Hematopoietic multipotent progenitor cell treated with erythropoietin and hydrocortisone succinate and interleukin-3 and kit ligand, for 8 days (in vitro differentiated cells): ENCODE measurements at places on chromosomes 1 and 21.

DNA sequence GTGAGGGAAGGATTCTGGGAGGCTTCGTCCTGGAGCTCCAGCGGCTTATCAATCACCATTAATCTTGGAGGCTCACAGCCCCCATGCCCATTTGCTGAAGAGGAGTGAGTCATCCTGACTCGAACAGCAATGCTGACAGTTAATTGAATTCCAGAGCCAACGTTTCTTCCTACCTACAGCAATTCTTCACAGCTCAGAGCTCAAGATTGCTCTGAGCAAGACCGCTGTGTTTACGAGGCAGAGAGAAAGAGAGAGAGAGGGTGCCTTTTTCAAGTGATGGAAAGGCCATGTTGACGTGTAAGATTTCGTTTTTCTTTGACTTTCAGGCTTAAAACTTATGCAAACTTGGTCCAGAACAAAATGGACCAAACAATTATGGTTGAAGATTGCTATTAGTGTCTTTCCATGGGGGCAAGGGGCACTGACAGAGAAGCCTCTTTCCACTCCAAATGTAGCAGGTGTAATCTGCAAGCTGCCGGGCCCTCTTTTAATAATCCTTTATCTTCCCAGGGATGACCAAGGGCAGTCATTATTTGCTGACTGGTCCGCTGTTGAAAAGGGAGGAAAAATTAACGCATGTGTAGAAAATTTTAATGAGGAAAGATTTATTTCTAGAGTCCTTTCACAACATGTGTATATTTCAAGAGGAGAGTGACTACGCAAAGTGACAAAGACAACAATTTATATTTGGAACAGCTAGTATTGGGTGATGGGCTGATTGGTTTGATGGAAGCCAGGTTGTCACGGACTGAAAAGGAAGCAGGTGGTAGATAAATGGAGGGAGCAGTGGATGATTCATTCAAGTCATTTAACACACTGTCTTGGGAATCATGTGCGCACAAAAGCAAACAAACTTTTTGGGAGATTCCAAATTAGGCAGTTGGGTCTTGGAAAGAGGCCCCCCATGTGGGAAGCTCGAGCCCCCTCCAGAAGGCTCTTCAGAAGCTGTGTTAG is 136.1 kb upstream of the IRF2BP2 start:
- no peak for DNase-seq

DNA sequence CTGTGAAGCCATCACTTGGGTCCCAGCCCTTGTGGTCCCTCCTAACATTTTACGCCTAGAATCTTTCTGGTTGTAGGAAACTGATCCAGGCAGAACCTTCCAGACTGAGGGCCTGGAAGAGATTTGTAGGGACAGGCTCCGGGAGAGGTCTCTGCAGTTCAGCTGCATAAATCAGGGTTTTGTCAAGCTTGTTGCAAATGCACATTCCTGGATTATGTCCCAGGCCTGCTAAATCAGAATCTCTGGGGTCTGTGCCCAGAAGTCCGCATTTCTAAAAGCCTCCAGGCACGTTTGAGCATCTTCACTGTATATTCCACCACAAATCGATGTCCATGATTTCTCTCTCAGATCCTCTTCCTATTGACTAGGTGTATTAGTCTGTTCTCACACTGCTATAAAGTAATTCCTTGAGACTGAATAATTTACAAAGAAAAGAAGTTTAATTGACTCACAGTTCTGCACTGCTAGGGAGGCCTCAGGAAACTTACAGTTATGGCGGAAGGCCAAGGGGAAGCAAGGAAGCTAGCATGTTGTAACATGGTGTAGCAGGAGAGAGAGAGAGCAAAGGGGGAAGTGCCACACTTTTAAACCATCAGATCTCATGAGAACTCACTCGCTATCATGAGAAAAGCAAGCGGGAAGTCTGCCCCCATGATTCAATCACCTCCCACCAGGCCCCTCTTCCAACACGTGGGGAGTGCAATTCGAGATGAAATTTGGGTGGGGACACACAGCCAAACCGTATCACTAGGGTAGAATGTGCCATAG is 1.2 kb upstream of the FHAD1 start:
- DNase-seq: no peak

DNA sequence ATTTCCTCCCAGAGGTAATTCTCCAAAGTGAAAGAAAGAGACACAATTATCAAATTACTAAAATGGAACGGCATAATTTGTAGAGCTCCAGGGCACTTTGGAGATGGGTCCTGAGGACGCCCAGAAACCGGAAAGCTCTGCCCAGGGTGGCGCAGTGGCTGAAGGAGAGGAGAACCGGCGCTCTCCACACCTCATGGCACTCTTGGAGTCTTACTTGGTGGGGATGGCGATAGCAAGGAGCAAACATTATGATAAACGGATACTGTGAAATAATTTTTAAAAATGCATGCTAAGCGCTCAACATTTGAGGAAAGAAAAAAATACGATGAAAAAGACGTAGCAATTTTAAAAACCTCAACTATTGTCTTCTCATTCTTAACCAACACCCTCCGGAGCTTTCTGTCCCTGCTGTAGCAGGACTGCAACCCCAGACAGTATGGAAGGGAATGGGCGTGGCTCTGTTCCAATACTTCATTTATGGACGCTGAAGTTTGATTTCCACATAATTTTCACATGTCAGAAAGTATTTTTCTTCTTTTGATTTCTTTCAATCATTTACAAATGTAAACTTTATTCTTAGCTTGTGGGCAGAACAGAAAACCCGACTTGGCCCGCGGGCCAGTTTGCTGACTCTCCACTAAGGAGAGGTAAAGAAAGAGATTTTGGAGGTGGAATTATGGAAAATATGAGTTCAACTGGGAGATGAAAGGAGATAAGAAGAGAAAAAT is 1.1 kb downstream of the S100A11 start:
- DNase-seq: peak; percentile 43

GRCh38 chr1:240099329-240099728 is 7.6 kb downstream of the FMN2 start:
- DNase-seq: no peak

- no peak for DNase-seq
Measured at GRCh38 chr1:181855380-181855779, 206.1 kb downstream of the ZNF648 start.
